HuH-7 (cell line): ENCODE measurements at places on chromosomes 5 and 9.
A peak's percentile ranks its signal among the peaks of the same experiment; 100 is the strongest.

DNA sequence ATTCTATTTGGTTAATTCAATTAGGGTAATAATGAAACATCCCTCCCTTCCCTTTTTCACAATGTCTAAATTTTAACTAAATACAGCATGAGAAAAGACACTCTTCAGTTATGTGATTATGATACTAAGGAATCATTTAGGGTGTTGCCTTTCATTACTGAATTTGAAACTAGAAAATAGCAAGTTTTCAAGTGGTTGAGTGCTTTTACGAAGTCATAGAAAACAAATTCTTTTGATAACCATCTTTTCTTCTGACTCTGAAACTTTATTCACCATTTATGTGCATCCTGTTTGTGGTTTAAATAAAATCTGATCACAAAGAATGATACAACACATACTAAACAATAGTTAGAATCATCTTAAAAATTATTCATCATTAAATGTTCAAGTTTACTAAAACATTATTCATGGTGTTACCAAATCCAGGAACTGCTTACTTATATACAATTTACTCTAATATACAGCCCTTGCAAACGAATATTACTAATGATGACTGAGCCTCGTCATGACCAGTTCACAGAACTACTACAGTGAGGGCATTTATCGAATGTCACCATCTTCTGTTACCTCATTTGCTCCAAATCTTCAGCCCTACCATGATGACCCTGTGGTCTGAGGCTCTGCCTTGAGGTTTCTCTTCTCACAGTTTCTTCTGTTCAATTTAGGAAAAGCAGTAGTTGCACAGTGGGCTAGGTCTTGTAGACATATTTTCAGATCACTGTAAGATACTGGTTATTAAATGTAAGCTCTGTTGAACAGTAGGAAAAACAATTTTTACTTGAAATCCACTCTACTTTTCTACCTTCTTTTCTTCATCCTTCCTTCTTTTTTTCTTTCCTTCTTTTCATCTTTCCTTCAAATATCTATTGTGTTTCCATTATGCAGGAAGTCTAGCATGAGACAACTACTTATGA, 18.3 kb upstream of the IL9 start:
- DNase-seq: no peak

DNA sequence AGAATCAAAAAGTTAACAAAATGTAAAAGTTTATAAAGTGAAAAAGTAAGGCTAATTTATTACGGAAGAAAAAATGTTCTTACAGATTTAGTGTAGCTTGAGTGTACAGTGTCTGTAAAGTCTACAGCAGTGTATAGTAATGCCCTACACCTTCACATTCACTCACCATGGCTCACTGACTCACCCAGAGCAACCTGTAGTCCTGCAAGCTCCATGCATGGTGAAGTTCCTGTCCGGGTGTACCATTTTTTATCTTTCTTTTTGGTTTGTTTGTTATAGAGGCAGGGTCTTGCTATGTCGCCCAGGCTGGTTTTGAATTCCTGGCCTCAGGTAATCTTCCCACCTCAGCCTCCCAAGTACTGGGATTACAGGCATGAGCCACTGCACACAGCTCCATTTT, 93.6 kb downstream of the MED27 start:
- no peak for DNase-seq

- DNase-seq: no peak
Observed at GRCh38 chr9:89845321-89845720, 240.5 kb downstream of the GADD45G start.

GRCh38 chr9:90121762-90122161, 517.0 kb downstream of the GADD45G start:
- no peak for DNase-seq

DNA sequence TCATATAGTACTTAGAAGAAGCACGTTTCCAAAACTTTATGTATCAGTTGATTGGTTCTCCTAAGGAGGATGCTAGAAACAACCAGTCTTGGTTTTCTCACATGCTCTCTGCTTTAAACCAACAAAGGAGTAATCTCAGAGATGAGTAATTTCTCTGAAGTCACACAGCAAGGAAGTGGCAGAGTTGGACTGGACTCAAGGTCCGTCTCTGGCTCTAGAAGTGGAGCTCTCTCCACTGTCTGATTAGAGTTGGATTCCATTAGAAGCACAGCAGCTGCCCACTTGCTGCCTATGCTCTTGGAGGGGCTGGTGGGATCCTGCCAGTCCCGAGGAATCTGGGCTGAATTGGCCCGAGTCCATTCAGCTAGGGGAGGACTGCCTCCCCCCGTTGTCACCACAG, 21.0 kb downstream of the RALGPS1 start:
- no peak for DNase-seq

DNA sequence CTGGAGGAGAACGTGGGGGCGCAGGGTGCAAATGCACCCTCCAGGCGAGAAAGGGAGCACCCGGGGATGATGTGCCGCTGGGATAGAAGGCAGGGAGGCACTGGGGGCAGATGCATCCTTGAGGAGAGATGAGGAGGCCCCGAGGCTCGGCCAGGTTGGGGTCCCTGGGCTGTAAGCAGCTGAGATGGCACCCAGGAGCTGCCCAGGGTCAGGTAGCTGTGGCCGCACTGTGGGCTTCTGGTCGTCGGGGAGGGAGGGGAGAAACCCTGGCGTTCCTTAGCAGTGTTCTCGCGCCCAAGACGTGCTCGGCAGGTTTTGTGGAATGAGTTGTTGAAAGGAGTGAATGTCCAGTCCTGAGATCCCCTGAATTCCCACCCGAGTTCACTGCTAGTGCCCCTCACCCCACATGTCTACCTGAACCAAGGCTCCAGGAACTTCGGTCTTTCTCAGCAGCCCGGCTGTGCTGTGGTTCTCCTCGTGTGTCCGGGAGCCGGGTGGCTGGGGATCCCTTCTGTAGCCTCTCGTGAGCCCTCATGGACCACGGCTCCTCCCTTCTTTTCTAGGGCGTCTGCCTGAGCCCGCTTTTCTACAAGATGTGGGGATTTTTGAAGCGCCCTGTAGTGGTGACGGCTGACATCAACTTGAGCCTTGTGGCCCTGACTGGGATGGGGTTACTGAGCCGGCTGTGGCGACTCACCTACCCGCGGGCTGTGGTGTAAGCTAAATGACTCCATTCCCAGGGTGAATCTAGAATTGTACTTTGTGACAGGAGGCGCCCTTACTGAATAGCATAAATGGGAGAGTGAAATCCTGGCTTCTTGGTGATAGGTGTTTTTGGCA, 1.1 kb downstream of the POMT1 start:
- DNase-seq: peak; percentile 76

DNA sequence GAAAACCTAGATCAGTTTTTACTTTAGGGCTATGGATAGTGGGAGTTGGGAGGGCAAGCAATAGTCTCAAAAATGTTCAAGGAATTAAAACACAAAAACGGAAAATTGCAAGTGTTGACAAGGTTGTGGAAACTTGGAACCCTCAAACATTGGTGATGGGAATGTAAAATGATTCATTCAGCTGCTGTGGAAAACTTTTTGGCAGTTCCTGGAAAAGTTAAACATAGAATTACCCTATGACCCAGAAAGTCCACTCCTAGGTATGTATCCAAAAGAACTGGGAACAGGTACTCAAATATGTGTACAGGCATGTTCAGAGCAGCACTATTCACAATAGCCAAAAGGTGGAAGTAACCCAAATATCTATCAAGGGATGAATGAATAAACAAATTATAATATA, 1.2 kb upstream of the MSANTD3 start:
- no peak for DNase-seq

DNA sequence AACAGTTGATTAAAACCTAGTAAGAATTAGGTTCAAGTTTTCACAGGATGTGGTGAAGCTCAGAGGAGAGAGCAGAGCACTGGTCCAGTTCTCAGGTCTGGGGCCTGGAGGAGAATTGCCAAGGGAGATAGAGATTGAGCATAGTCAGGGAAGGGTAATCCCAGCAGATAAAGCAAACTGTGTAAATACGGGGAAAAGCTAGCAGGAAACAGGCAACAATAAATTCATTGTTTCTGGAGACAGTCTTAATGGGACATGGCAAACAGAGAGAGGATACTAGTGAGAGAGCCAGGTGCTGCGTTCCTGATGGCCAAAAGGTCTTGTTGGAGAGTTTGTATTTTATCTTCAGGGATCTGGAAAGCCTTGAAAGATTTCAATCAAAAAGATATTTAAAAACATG, 333.0 kb downstream of the PDE4D start:
- peak; percentile 26 for DNase-seq

GRCh38 chr5:95725937-95726810, 5.0 kb upstream of the RHOBTB3 start:
- DNase-seq: no peak

- DNase-seq: no peak
Observed at GRCh38 chr9:112132356-112132755, 42.7 kb downstream of the SUSD1 start.

- DNase-seq: no peak
Observed at GRCh38 chr5:169460896-169461295, 122.7 kb upstream of the SPDL1 start.

GRCh38 chr5:59790376-59790775, 103.2 kb downstream of the PDE4D start:
- no peak for DNase-seq

DNA sequence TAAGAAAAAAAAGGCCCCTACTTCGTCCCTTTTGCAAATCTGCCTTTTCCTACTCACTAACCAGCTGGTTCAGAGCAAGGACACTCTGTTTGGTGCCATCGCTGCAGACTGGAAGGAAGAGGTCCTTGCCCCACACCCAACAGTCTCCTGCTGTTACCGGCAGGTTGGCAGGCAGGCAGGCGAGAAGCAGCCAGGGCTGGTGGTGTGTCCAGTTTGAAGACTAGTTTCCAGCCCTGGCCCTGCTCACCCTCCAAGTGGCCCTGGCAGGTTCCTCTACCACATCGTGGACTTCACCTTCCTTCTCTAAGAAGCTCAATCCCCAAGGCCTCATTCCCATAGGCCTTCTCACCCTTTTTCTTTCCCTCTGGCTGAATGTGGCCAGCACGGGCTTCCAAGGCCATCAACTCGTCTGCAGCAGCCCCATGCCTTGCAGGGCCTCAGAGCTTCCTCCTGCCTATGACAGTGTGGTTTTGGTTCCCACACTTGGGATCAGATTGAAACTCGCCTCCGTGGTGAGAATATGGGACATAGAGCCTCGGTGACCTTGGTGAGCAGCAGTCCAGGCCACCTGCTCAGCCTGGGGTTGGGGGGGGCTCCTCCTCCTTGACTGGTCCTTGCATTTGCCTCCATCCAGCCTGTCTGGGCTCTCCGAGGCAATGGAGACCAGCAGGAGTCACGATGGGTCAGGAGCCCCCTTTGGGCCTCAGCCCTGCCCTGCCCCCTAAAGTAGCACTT, 22.9 kb downstream of the TGFBI start:
- DNase-seq: no peak

GRCh38 chr9:29750062-29750461, 2176.8 kb upstream of the C9orf72 start:
- no peak for DNase-seq

DNA sequence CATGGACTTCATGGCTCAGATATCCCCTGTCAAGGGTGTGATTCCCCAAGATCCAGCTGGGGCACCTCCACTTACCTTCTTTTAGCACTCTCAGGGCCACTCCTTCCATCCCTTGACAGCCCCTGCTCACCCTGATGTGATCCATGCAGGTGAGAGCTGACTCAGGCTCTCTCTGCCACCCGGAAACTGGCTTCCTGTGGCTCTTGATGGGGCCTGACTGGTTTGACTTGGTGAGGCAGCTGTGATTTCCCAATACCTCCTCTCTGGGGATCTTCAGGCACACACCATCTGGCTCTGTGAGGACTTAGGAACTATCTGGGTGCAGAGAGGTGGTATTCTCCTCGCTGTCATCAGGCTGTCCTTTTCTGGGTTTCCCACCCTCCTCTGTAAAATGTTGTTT, 7.9 kb upstream of the FAT2 start:
- no peak for DNase-seq

GRCh38 chr5:42429694-42430093, 6.5 kb downstream of the GHR start:
- DNase-seq: no peak

DNA sequence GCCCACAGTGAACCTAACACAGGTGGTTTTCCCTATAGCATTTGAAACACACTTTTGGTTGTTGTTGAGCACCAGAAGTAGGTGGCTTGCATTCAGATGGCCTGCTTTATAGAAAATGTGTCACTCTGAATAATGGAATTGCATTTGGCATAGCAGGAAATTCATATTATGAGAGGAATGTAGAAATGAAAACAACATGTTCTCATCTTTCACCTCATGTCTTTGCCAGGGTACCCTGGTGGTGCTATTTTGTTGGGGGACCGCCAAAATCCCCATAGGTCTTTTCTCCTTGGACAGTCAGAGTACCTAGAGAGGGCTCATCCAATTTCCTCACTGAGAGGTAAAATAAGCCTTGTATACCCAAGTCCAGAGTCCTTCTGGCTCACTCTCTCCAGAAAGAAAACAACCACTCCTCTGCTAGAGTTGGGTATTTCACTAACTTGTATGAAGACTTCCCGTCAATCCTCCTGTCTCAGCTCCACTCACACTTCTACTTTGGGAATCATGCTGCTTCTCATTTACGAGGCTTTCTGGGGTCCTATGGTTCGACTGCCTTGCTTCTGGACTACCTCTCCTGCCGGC, 67.4 kb downstream of the MRPS27 start:
- no peak for DNase-seq

DNA sequence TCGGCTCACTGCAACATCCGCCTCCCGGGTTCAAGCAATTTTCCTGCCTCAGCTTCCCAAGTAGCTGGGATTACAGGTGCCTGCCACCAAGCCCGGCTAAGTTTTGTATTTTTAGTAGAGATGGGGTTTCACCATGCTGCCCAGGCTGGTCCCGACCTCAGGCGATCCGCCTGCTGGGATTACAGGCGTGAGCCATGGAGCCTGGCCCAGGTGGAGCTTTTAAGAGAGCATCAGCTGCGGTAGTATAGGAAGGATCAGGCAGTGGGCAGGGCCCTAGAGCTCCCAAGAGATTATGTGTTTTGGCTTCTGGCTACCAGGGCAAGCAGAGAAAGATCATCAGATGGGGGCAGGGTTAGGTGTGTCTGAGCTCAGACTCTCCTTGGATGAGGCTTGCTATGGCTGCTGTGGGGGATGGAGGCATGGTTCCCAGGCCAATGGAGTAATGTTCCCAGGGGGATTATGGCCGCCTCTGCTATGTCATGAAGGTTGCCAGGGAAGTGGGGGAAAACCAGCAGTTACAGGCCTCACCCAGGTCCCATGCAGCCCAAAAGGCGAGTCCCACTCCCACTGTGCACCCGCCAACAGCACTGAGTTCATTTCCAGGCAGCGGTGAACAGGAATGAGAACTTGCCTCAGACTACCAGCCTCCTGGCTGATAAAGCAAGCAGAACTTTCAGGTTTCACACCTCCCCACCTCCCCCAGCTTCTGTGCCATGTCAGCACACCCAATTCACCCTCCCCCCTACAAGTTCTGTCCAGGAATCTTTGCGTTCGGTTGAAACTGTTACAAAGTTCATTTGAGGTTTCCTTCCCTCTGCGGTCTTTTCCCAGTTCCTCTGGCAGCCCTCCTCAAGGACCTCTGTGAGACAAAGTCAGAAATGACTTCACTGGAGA, 507.6 kb downstream of the SPATA31D1 start:
- no peak for DNase-seq

- DNase-seq: no peak
Observed at GRCh38 chr5:31449962-31450361, 81.9 kb downstream of the DROSHA start.

- no peak for DNase-seq
Observed at GRCh38 chr5:31863991-31864411, 225.1 kb downstream of the PDZD2 start.
